ENCODE measurements at places on chromosomes 1 and 21.

DNA sequence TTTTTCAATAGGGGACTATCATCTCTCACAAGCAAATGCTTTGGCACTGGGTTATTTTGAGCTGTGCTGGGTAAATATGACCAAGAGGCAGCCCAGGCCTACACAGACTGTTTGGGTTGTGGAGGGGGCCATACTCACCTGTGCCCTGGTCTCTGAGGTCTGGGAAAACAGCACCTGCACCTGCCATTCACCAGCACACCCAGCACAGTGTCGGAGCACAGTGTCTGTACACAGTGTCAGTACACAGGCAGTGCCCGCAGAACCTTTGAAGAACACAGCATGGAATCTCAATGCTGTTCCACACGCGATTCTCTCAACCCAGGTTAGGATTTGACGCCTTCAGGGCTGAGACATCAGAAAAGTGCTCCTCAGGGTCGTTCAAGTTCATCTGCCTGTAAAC, 35.0 kb upstream of the FAM89A start:
- no peak overlapping the region for H3K4me3 ChIP-seq
- DNase-seq: no peak
- no peak overlapping the region for H3K27ac ChIP-seq
- H3K36me3 ChIP-seq: no peaks in the 10 kb centered on the region
- peaks cover 6% of the 10 kb centered on the region for H3K4me1 ChIP-seq

GRCh38 chr1:246176126-246177024, 330.7 kb downstream of the SMYD3 start:
- no peak for DNase-seq
- H3K36me3 ChIP-seq: no peaks in the 10 kb centered on the region
- no peak overlapping the region for H3K27ac ChIP-seq
- H3K4me1 ChIP-seq: peaks cover 7% of the 10 kb centered on the region
- H3K4me3 ChIP-seq: no peak overlapping the region
- H3K27me3 ChIP-seq: no peaks in the 10 kb centered on the region

DNA sequence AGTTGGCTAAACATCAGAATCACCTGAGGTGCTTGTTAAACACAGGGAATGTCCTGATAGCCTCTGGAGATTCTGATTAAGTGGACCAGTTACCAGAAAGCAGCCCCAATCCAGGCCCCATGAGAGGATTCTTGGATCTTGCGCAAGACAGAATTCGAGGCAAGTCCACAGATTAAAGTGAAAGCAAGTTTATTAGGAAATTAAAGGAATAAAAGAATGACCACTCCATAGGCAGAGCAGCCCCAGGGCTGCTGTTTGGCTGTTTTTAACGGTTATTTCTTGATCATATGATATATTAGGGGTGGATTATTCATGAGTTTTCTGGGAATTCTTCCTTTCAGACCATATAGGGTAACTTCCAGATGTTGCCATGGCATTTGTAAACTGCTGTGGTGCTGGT, 176.2 kb downstream of the ROR1 start:
- H3K4me1 ChIP-seq: peaks cover 6% of the 10 kb centered on the region
- H3K36me3 ChIP-seq: peaks cover 8% of the 10 kb centered on the region
- H3K27ac ChIP-seq: no peak overlapping the region
- H3K27me3 ChIP-seq: no peaks in the 10 kb centered on the region
- H3K4me3 ChIP-seq: no peak overlapping the region
- DNase-seq: no peak

DNA sequence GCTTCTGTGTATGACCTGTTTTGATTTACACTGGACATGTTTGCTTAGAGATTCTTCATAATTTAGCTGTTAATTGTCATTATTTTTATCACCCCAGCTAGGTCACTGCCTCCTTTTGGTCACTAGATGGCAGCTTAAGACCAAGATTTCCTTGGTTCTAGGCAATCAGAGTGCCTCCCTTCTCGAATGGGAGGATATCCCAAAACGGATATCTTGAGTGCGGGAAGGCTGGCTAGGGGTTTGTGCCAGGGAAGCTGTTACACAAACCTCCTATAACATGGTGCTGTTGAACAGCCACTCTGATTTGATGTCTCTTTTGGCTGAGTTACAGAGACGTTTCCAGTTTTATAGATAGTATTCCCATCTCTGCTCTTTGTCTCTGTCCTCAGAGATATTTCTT, 283.5 kb downstream of the S1PR1 start:
- H3K27me3 ChIP-seq: no peaks in the 10 kb centered on the region
- H3K36me3 ChIP-seq: peaks cover 2% of the 10 kb centered on the region
- H3K4me3 ChIP-seq: no peak overlapping the region
- no peaks in the 10 kb centered on the region for H3K4me1 ChIP-seq

Measured in neural crest cell (in vitro differentiated cells).